ENCODE measurements at places on chromosomes 2 and 18.

DNA sequence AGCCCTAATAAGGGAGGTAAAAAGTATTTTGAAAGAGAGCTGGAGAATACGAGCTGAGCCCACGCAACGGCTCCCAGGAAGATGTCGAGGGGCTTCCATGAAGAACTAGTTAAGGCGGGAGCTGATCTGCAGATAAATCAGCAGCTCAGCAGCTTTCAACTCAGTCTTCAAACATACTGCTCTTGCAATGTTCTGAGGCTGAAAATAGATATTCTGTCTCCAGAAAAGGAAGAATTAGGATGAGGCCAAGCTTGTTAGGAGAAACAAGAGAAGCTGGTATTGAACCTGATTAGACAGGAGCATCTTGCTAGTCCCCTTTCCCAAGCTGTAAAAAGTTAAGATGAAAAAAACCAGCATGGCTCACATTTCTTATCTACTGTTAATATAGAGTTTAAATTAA is 91.1 kb downstream of the AFF3 start:
- no peak for DNase-seq

DNA sequence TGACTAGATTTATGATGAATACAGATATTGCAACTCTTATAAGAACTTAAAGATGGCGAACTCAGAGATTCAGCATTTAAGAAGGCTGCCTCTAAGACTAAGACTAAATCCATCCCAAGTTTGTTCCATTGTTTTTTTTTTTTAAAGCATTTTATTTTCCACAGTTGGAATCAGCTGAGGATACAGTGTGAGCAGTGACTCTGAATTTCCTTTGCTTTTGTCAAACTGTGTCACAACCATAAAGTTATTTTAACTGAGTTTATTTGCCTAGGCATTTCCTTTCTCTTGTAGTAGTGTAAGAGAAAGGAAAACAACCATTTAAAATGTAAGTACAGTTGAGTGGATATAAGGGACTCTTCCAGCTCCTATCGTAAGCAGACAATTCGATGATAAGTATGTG is 63.9 kb downstream of the ZEB2 start:
- DNase-seq = no peak

- no peak for DNase-seq
Observed at GRCh38 chr2:166411473-166412230, 35.9 kb upstream of the SCN9A start.

- no peak for DNase-seq
Observed at GRCh38 chr2:231270221-231271114, 72.0 kb downstream of the ARMC9 start.

- DNase-seq = no peak
Observed at GRCh38 chr2:228681426-228681825, 499.9 kb upstream of the SPHKAP start.

- DNase-seq = no peak
Observed at GRCh38 chr2:233210281-233210680, 41.2 kb upstream of the ATG16L1 start.

DNA sequence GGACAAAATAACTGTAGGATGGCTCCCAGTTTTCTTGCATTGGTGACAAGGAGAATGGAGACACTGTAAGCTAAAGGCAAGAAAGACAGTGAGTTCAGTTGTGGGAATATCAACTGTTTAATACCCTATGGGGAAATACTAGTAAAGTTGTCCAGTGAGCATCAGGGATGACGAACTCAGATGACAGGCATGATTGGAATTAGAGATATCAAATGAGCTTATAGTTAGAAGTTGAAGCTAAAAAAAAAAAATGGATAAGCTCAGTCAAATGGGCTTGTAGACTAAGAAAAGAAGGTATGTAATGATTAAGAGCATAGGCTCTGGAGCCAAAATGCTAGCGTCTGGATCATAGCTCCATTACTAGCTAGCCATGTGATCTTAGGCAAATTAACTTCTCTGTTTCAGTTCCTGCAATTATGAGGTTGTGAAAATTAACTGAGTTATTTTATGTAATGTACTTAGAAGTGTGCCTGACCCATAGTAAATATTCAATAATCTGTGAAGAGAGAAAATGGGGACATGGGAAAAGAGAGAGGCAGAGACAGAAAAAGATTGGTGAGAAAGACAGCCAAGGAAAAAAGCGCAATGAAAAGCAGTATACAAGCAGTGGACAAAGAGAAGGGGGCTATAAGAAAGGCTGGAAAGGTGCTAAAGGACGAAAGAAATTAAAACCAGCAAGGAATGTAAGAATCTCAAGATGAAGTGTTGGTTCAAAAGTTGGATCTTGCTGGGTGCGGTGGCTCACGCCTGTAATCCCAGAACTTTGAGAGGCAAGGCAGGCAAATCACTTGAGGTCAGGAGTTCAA is 95.7 kb upstream of the SLC39A10 start:
- DNase-seq = no peak

DNA sequence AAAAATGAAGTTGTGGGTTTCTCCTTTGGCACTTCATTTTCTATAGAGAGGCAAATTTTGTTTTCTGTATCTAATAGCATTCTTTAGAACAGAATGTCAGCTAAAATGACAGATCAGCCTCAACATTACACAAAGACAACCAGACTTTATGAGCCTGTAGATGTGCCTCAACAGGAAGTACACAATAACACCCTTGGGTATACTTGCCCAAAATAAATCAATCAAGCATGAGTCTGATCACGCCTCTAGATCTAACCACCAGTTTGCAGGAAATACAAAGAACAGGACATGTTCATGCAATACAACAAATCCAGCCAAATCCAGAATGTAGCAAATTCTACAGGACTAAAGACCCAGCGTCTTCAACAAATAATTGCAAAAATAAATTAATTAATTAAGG is 11.2 kb upstream of the DAPL1 start:
- no peak for DNase-seq

DNA sequence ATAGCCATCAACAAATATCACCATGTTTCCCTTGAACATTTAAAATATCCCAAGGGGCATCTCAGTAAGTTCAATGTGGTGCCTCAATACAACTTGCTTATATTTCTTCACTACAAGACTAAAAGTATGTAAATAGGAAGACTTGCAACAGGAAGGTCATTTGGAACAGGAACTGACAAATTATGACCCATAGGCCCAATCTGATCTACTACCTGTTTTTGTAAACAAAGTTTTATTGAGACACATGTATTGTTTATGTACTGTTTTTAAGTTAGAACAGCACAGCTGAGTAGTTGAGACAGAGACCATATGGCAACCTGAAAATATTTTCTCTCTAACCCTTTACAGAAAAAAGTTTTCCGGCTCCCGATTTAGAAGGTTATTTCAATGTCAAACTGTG is 154.8 kb upstream of the TFPI start:
- DNase-seq = no peak

DNA sequence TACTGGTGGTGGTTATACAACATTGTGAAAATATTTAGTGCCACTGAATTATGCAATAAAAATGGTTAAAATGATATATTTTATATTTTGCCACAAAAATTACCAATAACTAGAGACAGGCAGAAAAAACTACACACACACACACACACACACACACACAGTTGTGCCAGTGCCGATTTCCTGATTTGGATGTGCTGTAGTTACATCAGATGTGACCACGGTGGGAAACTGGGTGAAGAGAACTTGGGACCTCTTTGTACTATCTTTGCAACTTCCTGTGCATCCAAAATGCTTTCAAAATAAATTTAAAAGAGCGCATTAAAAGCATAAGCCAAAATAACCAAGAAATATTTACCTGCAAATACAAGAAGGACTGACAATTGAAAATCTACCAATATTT is 61.6 kb upstream of the CCBE1 start:
- DNase-seq = no peak

GRCh38 chr2:152038441-152038958 is 60.3 kb downstream of the CACNB4 start:
- DNase-seq = no peak

- DNase-seq = no peak
Observed at GRCh38 chr2:54629914-54630857, 93.3 kb upstream of the EML6 start.

DNA sequence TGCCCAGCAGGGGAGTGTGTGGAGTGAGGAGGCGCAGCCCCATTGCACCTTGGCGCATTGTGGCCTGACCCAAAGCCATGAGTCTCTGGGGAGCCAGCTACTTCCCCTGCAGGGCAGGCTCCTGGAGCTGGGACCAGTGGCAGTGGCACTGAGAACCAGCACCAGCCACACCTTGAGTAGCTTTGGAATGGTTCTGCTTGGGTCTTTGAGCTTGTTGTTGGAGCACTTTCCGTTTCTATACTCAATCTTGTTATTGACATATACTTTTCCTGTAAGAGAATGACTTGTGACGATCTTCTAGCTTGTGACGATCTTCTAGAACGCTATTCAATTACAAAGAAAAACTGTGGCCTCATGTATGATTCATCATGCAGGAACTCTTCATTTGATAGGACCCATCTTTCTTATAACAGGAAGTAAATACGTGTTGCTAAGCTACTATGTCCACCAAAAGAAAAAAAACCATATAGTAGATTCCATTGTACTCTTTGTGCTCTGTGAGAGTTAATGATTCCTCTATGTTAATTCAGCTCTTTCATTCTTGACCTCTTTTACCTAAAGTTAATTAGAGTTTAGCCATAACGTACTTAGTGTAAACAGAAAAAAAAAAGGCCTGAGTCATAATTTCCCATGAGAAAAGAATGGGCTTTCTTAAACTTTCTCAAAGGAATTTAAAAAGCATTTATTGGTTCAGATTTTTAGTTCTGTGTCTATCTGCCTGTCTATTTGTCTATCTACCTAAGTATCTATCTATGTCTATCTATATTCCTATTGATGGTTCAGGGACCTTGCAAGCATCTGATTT is 113.1 kb downstream of the GATA6 start:
- DNase-seq = no peak

- DNase-seq = no peak
Observed at GRCh38 chr2:47602996-47603395, 179.9 kb upstream of the MSH6 start.

DNA sequence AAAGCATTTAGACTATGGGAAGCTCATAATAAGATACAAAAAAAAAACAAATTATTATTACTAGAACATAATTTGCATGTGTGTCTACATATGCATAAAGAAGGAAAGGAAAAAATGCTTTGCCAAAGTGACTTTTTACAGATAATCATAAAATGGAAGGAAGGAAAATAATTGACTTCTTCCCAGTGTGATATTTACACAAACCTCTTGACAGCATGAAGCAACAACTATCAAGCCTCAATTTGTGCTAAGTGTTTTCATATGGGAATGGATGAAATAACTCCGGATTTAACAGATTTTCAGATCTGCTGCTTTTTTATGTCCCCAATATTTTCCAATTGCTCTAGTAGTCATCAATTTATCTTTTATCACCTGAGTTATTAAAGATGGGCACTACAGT is 275.9 kb upstream of the REG3G start:
- DNase-seq = no peak

DNA sequence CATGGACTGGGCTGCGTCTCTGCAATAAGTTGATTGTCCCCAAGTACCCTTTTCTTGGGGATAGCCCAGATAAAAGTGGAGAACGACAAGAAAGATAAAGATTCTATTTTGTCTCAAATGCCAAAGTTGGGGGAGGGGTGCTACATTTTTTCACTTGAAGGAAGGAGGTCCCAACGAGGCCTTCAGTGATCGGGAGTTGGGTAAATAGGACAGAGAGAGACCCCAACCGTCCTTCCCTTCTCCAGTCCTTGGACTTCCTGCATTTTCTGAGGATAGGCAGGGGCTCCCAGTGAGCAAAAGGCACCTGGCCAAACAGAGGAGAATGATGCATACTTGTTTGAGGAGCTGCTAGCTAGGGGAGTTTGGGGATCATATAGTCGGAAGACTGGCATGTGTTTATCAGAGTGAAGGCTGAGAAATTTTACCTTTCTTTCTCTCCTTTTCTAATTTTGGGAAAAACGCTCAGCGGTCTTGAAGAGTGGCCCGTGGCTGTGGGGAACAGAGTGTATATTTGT is 3.5 kb upstream of the EN1 start:
- DNase-seq = no peak

GRCh38 chr2:180238729-180239128 is 231.6 kb upstream of the CWC22 start:
- DNase-seq = no peak

DNA sequence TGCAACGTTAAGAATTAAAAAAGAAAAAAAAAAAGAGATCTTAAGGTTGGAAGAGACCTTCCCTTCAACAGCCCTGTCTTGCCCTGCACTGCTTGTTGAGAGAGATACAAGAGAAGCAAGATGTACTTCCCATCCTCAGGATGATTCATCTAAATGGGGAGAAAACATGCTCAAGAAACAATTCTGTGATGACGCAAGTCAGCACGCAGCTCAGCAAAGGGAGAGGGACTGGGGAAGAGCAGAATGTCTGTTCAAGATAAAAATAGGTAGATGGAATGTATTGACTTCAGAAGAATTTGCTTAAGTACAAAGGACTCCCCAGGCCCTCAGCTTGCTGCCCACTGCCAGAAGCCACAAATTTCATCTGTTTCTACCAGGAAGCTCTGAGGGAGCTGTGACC is 198.2 kb upstream of the SPRED2 start:
- no peak for DNase-seq

DNA sequence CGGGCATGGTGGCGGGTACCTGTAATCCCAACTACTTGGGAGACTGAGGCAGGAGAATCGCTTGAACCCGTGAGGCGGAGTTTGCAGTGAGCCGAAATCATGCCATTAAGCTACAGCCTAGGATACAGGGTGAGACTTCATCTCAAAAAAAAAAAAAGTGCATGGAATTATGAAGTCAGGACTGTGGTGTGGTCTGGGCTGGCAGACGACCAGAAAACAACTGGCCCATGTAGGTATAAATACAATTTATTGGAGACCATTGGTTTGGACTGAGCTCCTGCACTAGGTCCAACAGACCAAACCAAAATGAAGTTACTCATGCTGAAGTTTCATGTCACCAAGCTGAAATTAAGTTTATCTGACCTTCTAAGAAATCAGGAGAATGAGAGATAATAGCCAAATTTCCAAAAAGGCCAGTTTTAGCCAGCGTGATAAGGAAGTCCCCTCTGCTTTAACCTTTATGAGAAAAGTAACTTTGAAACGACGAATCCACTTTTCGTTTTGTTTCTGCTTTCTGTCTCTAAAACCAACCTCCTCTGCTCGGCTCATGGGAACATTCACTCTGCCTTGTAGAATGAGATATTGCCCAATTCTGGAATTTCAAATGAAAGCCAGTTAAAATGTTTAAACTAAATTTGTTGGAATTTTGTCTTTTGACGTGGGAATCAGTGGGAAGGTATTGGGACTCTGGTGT is 17.7 kb upstream of the RAB10 start:
- no peak for DNase-seq

- no peak for DNase-seq
Observed at GRCh38 chr2:120401275-120402066, 55.5 kb downstream of the INHBB start.

GRCh38 chr18:13392029-13392750 is 173.6 kb downstream of the LDLRAD4 start:
- no peak for DNase-seq

GRCh38 chr2:189258616-189259365 is 79.2 kb upstream of the COL5A2 start:
- no peak for DNase-seq

- no peak for DNase-seq
Observed at GRCh38 chr2:223283771-223284170, 231.8 kb downstream of the KCNE4 start.

GRCh38 chr2:40160751-40161218 is 291.1 kb downstream of the SLC8A1 start:
- DNase-seq = no peak
